Right renal pelvis (tissue), 4 donors: ENCODE measurements at places on chromosomes 1 and 21. TPM values are rescaled to one million over a fixed set of nuclear protein-coding genes. Genes with fewer than 3 reads are reported as not detected.

GRCh38 chr1:117058810-117059209 lies 1.3 kb upstream of the TTF2 start:
- no peak for DNase-seq

DNA sequence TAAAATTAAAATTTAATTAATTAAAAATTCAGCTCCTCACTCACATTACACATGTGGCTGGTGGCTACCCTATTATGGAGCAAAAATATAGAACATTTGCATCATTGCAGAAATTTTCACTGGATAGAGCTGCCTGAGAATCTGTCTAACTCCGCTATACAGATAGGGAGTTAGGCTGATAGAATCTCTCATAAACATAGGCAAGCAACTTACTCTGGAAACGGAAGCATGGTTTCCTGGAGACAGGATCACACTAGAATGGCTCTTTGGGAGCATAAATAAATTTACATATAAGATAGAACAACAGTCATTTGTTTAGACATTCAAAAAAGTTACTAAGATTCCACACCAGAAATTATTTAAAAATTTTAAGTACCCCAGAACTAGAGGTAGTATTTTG lies 12.2 kb upstream of the LAMC2 start:
- DNase-seq, result no peak

GRCh38 chr1:192756314-192756713 lies 52.5 kb upstream of the RGS2 start:
- no peak for DNase-seq

- DNase-seq, result no peak
Measured at GRCh38 chr1:107807405-107807804, 157.6 kb downstream of the VAV3 start.

DNA sequence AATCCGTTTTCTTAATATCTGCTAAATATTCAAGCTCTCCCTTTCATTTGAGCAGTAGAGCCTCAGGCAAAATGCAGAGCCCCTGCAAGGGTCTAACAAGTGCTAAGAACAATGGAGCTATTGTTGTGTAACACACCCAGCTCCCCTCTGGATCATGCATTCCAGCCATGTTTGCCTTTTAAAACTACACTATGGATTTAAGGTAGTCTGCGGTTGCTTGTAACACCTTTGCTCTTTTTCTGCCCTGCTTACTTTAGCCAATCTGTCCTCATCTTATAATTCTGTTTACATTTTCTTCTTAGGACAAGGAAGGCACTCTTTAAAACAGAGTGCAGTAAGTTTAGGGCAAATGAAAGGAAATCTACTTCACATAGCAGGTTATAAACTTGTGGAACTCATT lies 60.0 kb upstream of the C1orf105 start:
- DNase-seq, result no peak

- DNase-seq, result no peak
Measured at GRCh38 chr1:163758977-163759670, 437.4 kb downstream of the NUF2 start.

- no peak for DNase-seq
Measured at GRCh38 chr1:8059161-8059622, 33.1 kb upstream of the ERRFI1 start.

Gene MSH4
- polyA plus RNA-seq, result 0.53 TPM

Gene HAPLN2
- 0.39 TPM for polyA plus RNA-seq

Gene SLAMF9
- not detected for polyA plus RNA-seq

Gene MPZ
- 4.3 TPM for polyA plus RNA-seq

Gene NGF
- 2.9 TPM for polyA plus RNA-seq

Gene CD1D
- 5.3 TPM for polyA plus RNA-seq

Gene LAX1
- polyA plus RNA-seq, result 0.08 TPM

Gene LRRC8C
- 7.4 TPM for polyA plus RNA-seq
